ENCODE measurements at places on chromosomes 4 and X. TPM values are rescaled to one million over a fixed set of nuclear protein-coding genes. Genes with fewer than 3 reads are reported as not detected.
A peak's percentile ranks its signal among the peaks of the same experiment; 100 is the strongest.

SASH3 gene
- polyA plus RNA-seq = 0.90 TPM

MAGEA11 gene
- polyA plus RNA-seq = not detected

ARHGAP6 gene
- polyA plus RNA-seq = 10.8 TPM

CENPU gene
- polyA plus RNA-seq = 1.2 TPM

SRD5A3 gene
- 7.8 TPM for polyA plus RNA-seq

ETDB gene
- polyA plus RNA-seq = not detected

CENPVL2 gene
- polyA plus RNA-seq = not detected

GRIA2 gene
- polyA plus RNA-seq = 12.1 TPM

PABPC5 gene
- polyA plus RNA-seq = 2.4 TPM

ETDA gene
- polyA plus RNA-seq = not detected

TBC1D8B gene
- polyA plus RNA-seq = 4.5 TPM

ARAF gene
- 37.4 TPM for polyA plus RNA-seq

MXRA5 gene
- 0.05 TPM for polyA plus RNA-seq

MAGEA12 gene
- polyA plus RNA-seq = not detected

SMIM43 gene
- not detected for polyA plus RNA-seq

HERC5 gene
- 10.3 TPM for polyA plus RNA-seq

SGMS2 gene
- polyA plus RNA-seq = 9.9 TPM

DNA sequence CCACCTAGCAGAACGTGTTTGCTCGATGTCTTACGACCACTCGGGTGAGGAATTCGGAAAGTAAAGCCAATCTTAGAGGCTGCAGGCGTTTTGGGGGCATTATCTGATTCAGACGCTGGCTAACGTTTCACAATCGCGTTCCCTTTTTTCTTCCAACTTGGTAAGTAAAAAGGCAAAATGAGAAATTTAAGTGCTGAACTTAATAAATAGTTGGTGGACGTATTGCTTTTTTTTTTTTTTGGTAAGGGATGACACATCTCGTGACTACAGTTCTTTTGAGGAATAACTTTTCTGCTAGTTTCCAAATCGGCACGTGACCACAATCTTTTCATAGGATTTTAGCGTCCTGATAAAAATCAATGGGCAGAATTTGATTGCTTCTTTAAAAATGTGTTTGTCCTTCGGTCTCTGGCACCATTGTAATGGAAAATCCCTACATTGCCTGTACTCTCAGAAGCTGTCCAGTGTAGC lies 848 bp downstream of the RAB9A start:
- no peak for DNase-seq

GRCh38 chr4:11805842-11806241 lies 377.1 kb upstream of the HS3ST1 start:
- no peak for DNase-seq

DNA sequence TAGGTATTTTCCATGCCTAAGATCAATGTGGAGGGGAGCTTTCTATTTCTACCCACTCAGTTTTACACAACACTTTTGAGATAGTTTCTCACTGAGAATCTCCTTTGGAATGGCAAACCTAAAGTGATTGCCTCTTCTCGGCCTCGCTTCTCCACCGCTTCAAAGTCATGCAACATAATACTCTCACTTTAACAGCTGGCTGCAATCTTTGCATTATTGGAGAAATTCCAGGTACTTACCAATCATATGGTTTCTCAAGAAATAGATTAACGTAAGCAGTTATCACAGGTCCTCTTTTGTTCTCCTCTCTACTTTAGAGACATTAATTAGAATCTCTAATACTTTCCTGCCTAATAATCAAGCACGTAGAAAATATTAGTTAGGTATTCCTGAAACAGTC lies 3.7 kb upstream of the IL13RA2 start:
- DNase-seq = no peak

DNA sequence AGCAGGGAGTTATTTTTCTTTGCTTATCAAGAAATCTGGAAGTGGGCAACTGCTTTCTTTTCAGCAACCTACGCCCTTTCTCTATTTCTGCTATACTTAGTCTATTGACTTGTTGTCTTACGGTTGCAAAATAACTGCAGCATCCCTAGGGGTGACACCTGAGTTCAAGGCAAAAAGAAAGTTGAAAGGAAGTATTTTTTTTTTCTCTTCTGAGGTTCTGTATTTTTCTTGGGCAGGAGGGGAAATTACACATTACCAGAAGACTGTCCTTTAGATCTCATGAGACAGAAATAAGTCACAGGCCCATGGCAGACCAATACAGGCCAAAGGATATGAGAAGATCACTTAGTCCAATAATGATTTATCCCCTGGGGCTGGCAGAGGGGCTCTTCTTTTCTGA lies 204.7 kb upstream of the CASK start:
- no peak for DNase-seq

DNA sequence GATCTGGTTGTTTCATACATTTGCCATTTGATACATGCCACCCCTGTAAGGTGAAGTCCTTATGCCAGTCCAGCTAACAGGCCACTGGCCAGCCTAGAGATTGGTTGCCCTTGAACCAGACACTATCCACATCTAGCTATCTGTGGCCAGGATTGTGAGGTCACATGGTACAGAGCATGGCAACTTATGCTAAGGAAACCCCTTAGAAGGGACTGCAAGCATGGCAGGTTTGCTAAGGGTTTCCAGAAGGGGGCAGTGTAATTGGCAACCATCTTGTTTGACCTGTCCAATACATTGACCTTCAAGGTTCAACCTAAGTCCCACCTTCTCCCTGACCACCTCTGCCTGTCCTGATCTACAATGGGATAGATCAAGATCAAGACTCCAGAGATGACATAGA lies 47.5 kb downstream of the SMC1A start:
- DNase-seq = no peak

GRCh38 chr4:4880492-4880891 lies 21.0 kb downstream of the MSX1 start:
- DNase-seq = no peak

GRCh38 chrX:13464599-13465275 lies 104.7 kb upstream of the EGFL6 start:
- no peak for DNase-seq

GRCh38 chr4:162535121-162535520 lies 371.3 kb upstream of the FSTL5 start:
- DNase-seq = no peak

GRCh38 chrX:136635235-136635634 lies 12.7 kb upstream of the CD40LG start:
- no peak for DNase-seq

DNA sequence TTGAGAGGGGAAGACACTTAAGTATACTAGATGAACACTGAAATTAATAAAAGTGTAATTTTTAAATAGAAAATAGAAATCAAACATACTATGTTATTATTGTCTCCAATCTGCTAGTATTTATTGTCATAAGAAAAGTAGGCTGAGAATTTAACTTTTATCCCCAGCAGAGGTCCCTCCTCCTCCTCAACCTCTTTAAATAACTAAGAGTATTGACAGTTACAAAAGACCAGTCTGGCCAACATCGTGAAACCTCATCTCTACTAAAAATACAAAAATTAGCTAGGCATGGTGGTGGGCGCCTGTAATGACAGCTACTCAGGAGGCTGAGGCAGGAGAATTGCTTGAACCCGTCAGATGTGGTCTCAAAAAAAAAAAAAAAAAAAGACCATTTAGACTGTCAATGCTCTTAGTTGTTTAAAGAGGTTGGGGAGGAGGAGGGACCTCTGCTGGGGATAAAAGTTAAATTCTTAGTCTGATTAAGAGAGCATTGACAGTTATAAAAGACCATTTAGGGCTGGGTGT lies 4.2 kb downstream of the SLC30A9 start:
- no peak for DNase-seq

GRCh38 chr4:70863099-70863790 lies 23.6 kb upstream of the GRSF1 start:
- DNase-seq = no peak

- no peak for DNase-seq
These were observed 332 bp upstream of the RENBP start for GRCh38 chrX:153944800-153945150.

DNA sequence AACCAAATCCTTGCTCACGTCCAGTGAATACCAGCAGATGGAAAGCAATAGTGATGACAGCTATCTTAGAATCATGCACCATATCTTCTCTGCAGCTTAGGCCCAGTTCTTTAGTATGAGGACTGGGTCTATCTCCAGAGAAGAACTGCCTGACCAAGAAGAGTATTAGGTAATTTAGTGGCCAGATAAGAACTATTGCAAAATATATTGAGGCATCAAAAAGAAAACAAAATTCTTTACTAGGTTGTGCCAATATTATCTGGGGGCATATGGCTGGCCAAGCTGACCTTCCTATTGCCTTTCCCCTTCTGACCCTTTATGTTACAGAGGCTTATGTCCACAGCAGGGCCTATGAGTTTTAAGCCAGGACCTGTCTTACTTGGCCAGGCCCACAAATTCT lies 91.2 kb downstream of the RLIM start:
- DNase-seq = no peak

GRCh38 chrX:114267142-114267541 lies 316.7 kb upstream of the HTR2C start:
- no peak for DNase-seq

DNA sequence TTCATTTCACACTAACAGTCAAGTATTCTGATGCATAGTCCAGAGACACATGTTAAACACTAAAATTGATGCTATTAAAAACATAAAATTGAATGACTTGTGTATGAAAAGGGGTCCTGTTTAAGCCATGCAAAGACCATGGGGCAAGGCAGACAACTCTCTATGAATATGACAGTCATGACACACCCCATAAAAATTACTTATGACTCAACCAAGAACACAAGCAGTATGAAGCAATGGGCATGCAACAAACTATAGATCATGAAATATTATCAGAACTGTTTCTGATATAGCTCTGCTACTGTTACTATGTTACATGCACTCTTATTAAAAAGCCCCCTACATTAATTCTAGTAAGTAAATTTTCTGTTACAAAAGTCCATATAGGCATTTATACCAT lies 57.5 kb upstream of the ZCCHC13 start:
- DNase-seq = no peak

DNA sequence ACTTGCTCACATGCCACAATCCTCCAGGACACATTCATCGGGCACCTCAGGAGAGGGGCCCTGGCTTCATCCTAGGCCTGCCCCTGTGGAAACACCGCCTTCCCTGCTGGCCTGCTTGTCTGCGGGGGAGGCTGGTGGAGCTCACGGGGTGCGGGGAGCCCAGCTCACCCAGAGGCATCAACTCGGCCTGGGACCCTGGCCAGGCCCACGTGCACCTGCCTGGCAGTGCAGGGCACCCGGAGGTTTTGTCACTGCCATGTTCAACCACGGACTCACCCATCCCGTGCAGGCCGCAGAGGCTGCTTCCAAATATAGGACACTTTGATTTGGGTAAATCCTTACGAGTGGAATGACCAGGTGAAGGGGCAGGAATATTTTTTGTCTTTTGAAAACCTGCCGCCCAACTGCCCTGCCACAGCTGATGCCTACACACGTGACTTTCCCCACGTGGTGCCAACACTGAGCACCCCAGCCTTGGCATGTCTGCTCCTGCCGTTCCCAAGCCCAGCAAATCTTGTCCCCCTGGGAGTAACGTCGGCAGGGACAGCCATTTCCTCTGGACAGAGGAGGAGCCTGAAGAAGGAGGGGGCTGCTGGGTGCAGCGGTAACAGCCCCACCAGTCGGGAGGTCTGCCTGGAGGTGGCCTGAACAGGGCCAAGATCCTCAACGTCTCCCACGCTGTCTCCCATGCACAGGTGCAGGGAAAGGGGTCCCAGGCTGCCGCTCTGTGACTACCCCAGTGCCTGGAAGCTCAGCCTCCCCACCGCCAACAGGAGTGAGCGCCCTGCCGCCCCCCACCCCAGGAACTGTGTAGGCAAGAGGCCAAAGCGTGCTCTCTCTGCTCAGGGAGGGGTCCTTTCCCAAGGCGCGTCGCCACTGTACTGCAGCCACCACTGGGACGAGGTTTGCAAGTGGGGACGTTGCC lies 8.5 kb downstream of the MXD4 start:
- DNase-seq = peak; percentile 47

DNA sequence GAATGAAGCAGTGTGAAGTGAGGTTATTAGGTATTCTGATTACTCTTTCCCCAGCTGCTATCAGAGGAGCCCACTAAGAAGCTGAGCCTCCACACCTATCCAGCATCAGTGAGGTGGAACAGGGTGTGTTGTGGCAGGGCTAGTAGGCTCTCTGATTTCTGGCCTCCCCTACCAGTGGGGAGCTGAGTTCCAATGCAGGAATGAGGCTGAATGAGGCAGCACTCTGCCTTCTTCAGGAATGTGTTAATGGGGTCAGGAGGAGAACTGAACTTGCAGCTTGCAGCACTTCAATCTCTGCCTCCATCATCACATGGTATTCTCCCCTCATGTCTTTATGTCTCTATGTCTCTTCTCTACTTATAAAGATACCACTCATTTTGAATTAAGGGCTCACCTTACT lies 26.9 kb downstream of the SOX3 start:
- DNase-seq = no peak

GRCh38 chr4:127141856-127142255 lies 490.9 kb upstream of the INTU start:
- no peak for DNase-seq

- no peak for DNase-seq
These were observed 11.5 kb downstream of the CXCL8 start for GRCh38 chr4:73751830-73752229.

DNA sequence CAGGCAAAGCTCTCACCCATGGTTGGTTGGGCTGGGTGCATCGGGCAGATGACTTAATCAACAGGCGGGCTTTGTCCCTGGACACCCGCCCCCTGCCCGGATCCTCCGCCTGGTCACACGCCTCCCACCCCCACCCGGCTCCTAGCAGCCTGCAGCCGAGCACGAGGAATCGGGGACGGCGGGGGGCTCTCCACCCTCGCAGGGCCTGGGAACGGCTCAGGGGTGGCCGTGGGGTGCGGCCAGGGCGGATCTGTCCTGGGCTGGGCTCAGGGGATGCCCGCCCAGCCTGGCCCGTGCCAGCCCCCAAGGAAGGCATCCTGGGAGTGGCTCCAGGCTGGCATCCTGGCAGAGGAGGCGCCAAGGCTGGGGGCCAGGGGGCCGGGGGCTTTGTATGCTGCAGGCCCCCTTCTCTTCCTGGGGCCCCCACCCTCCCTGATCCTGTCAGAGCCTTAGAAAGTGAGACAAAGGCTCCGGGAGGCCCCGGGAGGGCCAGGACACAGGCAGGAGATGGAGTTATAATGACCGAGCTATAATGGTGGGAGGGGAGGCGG lies 32.5 kb upstream of the FGFR3 start:
- no peak for DNase-seq

DNA sequence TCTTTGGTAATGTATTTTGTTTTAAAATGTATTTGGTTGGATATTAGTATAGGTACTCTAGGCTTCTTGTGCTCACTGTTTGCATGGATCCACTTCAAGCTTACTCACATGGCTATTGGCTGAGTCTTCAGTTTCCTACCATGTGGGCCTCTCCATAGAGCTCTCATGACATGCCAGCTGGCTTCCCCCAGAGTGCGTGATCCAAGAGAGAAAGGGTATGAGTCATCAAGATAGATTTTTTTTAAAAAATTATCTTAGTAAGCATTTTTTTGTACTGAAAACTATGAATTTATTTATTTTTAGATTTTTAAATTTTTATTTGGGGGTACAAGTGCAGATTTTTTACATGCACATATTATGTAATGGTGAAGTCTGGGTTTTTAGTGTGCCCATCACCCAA lies 219.1 kb upstream of the AMOT start:
- no peak for DNase-seq

GRCh38 chrX:85244450-85245211 lies 840 bp downstream of the ZNF711 start:
- no peak for DNase-seq
